ENCODE measurements at places on chromosomes 1 and 21.

DNA sequence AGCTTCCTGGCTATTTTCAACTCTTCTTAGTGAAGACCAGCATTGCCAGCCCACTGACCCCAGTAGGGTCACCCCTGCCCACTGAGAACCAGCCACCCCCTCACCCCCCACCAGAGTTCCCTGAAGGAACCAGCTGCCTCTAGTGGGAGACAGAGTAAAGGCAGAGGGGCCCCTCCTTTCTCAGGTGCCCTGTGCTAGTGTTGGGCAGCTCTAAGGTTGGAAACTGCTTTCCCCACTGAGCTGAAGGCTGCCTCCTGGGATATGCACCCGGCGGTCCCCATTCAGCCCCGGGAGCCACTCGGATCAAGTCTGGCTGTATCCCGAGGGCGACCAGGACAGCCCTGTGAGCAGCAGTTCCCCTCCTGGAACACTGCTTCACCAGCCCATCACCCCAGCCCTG lies 111.0 kb downstream of the PGBD5 start:
- peak; percentile 40 for DNase-seq

DNA sequence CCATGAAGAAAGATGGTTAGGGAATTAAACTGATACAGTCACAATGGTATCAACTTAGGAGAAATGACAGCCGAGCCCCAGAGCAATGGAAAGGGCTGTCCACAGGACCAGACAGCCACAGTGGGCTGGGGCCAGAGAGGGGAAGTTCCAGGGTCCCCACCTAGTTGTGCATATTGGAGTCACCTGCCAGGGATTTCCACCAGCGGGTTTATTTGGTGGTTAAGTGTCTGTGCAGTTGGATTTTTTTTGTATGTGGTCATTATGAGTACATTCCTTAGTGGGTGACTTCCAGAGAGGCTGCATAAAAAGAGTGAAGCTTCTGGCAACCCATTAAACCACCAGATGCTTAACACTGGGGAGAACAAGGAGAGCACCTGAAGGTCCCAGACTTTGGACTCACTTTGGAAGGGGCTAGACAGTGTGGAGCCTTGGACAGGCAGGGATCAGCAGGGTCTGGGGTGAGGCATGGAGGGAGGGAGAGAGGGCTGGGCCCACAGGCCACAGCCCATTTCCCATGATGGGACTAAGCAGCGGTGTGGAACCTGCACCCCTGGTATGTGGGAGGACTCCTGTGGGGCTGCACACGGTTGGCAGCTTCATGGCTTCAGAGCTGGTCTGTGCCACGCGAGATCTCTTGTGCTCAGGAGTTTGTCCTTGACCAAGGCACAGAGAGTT lies 7.8 kb upstream of the PTTG1IP start:
- peak; percentile 59 for DNase-seq

GRCh38 chr1:59516881-59517280 lies 220.0 kb downstream of the FGGY start:
- peak; percentile 78 for DNase-seq

DNA sequence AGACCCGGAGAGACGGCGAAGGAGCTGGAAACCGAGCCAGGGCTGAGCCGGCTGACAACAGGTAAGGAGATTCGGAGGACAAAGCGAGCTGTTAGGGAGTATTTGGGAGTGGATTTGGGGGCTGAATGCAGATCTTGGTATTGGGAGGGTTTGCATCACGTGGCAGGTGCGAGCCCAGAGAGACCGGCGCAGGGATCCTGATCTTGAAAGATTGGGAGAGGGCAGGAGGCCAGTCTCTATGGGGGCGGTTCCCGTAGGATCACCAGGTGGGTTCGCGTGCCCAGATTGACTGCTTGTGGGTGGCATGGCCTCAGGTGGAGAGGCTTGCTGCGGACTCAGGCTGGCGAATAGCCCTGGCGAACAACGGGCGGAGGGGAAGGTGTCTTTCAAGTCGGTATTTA lies 204 bp downstream of the CIART start:
- no peak for DNase-seq

GRCh38 chr1:185291652-185292051 lies 25.4 kb downstream of the IVNS1ABP start:
- no peak for DNase-seq

GRCh38 chr1:54300401-54300800 lies 100.4 kb downstream of the MRPL37 start:
- no peak for DNase-seq

DNA sequence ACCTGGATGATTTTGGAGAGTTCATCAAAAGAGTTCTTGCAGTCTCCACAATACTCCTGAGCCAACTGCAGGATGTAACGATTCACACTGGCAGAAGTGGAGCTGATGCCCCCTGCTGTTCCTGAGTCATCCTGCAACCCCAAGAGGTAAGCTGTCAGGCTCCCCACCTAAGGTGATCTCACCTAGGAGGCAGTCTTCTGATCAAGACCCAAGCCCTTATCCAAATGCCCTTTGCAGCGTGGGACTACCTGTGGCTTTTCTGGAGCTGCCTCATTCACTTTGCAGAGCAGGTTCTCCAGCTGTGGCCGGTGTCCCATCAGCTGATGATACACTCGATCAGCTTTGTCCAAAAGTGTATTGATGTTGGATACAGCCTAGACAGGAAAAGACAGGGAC lies 96.4 kb downstream of the UBR4 start:
- no peak for DNase-seq

- no peak for DNase-seq
These were observed 4.8 kb upstream of the IFNLR1 start for GRCh38 chr1:24191860-24192259.
